Subcutaneous adipose tissue (tissue), 4 donors: ENCODE measurements at places on chromosomes 2 and 18. TPM values are rescaled to one million over a fixed set of nuclear protein-coding genes. Genes with fewer than 3 reads are reported as not detected.

The ATP6V1C2 gene
- 3.6 TPM for total RNA-seq

The TSPYL6 gene
- total RNA-seq, result 0.22 TPM

The CCDC142 gene
- total RNA-seq, result 16.5 TPM

The RAX gene
- not detected for total RNA-seq

The PPP3R1 gene
- 86.3 TPM for total RNA-seq

The TUBA4B gene
- not detected for total RNA-seq

The RNMT gene
- total RNA-seq, result 24.8 TPM
